ENCODE measurements at places on chromosomes 12 and 14.

- no peak for DNase-seq
Measured at GRCh38 chr14:62030387-62030786, 268.2 kb downstream of the SNAPC1 start.

DNA sequence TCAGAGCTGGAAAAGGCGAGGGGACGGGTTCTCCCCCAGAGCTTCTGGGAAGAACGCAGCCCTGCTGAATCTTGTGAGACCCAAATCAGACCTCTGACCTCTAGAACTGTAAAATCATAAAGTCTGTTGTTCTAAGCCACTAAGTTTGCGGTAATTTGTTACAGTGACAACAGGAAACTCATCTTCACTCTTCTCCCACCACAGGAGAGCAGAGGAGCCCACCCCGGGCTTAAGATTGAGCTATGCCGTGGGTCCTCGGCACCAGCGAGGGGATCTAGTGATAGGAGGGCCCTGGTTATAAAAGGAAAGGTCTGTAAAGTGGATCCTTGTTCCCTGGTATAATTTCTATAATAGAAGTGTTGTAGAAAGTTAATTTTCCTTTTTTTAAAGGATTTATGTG lies 7.6 kb downstream of the MLXIP start:
- no peak for DNase-seq

- DNase-seq = no peak
Measured at GRCh38 chr12:18807714-18808113, 69.8 kb downstream of the CAPZA3 start.

DNA sequence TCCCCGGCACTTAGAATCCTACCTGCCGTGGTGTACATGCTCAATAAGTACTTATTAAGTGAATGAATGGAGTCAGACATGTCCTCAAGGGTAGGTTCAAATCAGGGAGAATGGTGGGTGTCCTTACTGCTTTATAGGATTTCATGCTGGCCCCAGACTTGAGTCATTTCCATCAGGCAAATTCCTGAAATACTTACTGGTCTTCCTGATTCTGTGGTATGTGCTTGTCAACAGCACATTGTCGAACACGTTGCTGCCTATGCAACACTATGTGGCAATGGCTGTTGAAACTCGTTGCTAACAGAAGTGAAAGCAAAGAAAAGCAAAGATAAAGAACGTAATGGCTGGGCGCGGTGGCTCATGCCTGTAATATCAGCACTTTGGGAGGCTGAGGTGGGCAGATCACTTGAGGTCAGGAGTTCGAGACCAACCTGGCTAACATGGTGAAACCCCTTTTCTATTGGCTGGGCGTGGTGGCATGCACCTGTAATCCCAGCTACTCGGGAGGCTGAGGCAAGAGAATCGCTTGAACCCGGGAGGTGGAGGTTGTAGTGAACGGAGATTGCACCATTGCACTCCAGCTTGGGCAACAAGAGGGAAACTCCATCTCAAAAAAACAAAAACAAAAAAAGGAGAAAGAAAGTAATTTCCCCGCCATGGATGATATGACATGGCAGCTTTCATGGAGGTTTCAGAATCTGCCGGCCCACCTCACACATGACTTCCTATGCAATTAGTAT lies 214.9 kb downstream of the ZFP36L1 start:
- no peak for DNase-seq

- DNase-seq = no peak
Measured at GRCh38 chr14:67192366-67192765, 3.1 kb downstream of the GARIN2 start.

- no peak for DNase-seq
Measured at GRCh38 chr12:98416845-98417244, 98.5 kb upstream of the TMPO start.
